ENCODE measurements at places on chromosomes 2 and 18.

GRCh38 chr2:95351598-95351915 is 51.0 kb upstream of the FAHD2A start:
- no peaks in the 10 kb centered on the region for H3K36me3 ChIP-seq
- no peaks in the 10 kb centered on the region for H3K27me3 ChIP-seq
- no peak overlapping the region for H3K27ac ChIP-seq

DNA sequence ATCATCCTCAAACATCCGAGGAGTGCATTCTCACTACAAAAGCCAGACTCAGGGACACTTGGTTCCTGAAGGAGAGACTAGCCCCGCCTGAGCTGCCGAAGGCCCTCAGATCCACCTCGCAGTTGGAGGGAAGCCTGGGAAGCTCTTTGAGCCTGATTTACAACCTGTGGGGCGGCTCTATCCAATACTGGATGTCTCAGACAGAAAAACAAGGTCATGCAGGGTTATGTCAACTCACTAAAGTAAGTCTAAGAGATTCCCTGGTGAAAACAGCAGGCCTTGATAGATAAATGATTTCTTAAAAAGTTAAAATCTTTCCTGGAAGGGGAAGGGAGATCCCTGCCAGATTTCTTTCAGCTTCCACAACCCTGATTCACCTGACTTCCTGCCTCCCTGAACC is 284.3 kb downstream of the CYP26B1 start:
- H3K4me1 ChIP-seq = no peaks in the 10 kb centered on the region
- H3K27me3 ChIP-seq = no peaks in the 10 kb centered on the region
- H3K36me3 ChIP-seq = no peaks in the 10 kb centered on the region
- H3K27ac ChIP-seq = no peak overlapping the region
- no peak for DNase-seq

DNA sequence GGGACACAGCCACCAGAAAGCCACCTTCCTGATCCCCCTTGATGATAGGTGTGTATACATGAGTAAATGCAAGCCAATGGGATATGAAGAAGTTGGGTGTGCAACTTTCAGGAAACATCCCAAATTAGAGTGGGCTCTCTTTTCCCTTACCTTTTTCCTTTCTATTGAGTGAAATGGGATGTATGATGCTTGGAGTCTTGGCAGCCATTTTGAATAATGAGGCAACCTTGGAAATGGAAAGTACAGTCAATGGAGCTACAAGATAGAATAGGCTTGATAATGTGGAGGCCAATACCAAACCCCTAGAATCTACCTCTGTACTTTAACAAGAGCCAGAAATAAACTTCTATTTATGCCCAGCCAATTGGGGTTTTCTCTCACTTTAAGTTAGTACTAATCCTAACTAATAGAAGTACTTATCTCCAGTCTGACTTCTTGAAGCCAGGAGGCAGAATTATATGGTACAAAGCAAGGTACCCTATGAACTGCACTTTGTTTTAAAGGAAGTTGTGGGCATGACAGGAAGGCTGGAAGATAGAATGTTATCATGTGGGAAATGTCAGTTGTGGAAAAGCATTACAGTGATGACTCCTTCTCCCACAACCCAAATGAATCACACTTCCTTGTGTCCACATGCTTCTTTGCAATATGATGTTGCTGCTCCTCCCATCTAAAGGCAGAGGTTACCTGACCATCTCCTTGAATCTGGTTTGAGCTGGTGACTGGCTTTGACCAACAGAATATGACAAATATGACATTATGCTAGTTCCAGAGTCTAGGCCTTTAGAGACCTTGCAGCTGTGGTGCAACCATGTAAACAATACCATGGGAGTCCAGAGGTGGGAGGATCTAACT is 12.9 kb upstream of the NABP1 start:
- no peaks in the 10 kb centered on the region for H3K27me3 ChIP-seq
- no peaks in the 10 kb centered on the region for H3K4me1 ChIP-seq
- no peaks in the 10 kb centered on the region for H3K36me3 ChIP-seq
- H3K4me3 ChIP-seq = no peak overlapping the region
- H3K27ac ChIP-seq = no peak overlapping the region

GRCh38 chr18:62979176-62979575 is 263.8 kb downstream of the PHLPP1 start:
- H3K27ac ChIP-seq = peak overlapping the region; percentile 19
- no peak overlapping the region for H3K4me3 ChIP-seq
- H3K27me3 ChIP-seq = no peaks in the 10 kb centered on the region
- peaks cover 26% of the 10 kb centered on the region for H3K4me1 ChIP-seq

GRCh38 chr2:181058378-181059269 is 78.2 kb downstream of the UBE2E3 start:
- no peaks in the 10 kb centered on the region for H3K4me1 ChIP-seq
- H3K36me3 ChIP-seq = no peaks in the 10 kb centered on the region
- DNase-seq = no peak

GRCh38 chr18:11470941-11471340 is 138.5 kb upstream of the SLC35G4 start:
- no peak overlapping the region for H3K4me3 ChIP-seq
- H3K27me3 ChIP-seq = no peaks in the 10 kb centered on the region
- no peaks in the 10 kb centered on the region for H3K4me1 ChIP-seq
- no peak overlapping the region for H3K27ac ChIP-seq
- H3K36me3 ChIP-seq = no peaks in the 10 kb centered on the region

GRCh38 chr2:112942654-112943002 is 31.7 kb downstream of the IL37 start:
- DNase-seq = no peak
- H3K36me3 ChIP-seq = no peaks in the 10 kb centered on the region
- H3K27ac ChIP-seq = no peak overlapping the region
- H3K4me1 ChIP-seq = no peaks in the 10 kb centered on the region

DNA sequence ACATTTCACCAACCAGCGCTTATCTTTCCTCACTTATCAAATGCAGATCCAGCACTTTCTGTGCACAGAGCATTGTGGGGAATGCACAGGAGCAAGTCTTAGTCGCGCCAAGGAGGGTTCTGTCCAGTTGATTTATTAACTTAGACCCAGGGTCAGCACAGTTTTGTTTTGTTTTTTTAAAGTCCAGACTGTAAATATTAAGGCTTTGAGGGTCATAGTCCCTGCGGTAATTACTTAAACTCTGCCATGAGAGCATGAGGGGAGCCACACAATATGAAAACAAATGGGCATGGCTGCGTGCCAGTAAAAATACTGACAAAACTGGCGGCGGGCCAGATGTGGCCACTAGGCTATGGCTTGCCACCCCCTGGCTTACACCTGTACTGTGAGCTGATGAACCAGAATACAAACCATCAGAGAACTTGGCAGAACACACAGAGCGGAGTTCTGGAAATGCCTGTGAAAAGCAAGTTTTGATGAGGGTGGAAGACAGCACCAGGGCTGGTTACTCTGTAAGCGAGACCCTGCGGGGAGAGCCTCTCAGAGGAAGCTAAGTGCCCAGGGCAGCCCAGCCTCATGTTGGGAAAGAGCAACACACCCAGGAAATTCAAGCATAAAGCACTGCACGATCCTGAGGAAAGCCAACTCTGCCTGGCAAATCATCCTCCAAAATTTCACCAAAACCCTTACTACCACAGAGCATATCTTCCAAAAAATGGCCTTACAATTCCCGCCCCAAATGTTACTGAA is 43.6 kb downstream of the L3MBTL4 start:
- no peaks in the 10 kb centered on the region for H3K36me3 ChIP-seq
- no peaks in the 10 kb centered on the region for H3K27me3 ChIP-seq
- DNase-seq = no peak
- no peaks in the 10 kb centered on the region for H3K4me1 ChIP-seq
- H3K4me3 ChIP-seq = no peak overlapping the region

DNA sequence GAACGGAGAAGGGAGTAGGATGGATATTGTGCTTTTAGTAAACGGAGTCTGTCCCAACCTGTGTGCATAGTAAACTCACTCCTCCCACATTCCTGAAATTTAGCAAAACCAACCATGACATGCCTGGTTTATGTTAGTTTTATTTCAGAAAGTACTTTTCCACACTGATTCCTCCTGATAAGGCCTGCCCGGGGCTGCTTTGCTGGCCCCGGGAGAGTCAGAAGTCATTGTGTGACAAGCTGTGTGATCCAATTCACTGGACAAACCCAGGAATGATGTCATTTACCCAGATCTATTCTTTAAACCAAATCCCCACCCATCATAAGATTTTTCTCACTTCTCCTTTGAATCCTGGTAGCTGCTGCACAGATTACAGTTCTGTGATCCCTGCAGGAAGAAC is 109.0 kb downstream of the SETBP1 start:
- no peak for DNase-seq
- no peak overlapping the region for H3K4me3 ChIP-seq
- H3K36me3 ChIP-seq = no peaks in the 10 kb centered on the region

DNA sequence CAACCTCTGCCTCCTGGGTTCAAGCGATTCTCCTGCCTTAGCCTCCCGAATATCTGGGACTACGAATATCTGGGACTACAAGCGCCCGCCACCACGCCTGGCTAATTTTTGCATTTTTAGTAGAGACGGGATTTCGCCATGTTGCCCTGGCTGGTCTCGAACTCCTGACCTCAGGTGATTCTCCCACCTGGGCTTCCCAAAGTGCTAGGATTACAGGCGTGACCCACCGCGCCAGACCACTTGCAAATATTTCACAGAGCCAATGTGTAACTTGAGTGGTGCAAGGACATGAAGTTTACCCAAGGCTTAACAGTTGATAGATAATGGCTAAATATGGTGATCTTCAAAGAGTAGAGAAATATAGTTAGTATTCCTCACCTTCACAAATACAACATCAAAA is 14.1 kb upstream of the MTIF2 start:
- H3K36me3 ChIP-seq = no peaks in the 10 kb centered on the region
- peak overlapping the region; percentile 80 for H3K4me3 ChIP-seq
- H3K27ac ChIP-seq = peak overlapping the region; percentile 93
- DNase-seq = no peak

DNA sequence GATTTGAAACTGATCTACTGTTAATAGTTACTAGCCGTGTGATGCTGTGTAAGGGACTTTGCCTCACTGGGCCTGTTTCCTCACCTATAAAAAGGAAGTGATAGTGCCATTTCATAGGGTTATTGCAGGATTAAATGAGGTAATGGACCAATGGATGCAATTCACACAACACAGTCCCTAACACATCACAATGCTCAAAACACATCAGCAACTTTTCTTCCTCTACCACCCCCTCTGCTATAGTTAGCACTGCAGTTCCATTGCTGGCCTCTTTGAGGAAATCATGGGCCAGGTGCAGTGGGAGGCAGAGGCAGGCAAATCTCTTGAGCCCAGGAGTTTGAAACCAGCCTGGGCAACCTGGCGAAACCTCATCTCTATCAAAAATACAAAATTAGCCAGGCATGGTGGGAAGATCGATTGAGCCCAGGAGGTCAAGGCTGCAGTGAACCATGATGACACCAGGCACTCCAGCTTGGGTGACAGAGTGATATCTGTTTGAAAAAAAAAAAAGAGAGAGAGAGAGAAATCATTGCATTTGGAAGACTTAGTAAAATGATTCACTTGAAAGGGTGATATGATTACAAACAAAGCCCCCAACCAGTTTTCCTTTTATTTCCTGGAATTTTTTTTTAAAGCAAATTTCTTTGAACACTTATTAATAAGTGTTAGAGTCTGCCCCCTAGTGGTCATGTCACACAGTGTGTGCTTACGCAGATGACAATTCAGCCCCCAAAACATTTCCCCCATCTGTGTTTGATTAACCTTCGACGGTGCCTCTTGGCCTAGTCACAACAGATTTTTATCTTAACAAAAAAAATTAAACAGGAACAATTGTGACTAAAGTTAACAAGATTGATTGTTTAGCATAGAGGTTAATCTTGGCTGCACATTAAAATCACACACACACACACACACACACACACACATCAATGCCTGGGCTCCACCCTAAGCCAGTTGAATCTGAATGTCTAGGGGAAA is 88.6 kb upstream of the BCL11A start:
- no peak overlapping the region for H3K27ac ChIP-seq
- DNase-seq = no peak
- H3K27me3 ChIP-seq = no peaks in the 10 kb centered on the region
- no peak overlapping the region for H3K4me3 ChIP-seq

DNA sequence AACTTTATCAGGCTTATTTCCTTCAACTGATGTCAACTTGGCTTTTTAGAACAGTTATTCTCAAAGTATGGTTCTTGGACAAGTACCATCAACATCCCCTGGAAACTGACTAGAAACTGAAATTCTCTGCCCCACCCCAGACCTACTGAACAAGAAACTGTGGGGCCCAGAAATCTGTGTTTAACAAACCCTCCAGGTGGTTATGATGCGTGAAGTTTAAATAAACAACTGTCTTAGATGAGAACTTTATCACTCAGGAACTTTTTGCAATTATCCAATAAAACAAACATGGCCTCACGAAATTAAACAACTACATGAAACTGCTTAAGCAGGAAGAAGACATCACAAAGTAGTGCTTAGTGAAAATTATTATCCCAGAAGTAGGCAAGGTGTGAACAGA is 4.4 kb downstream of the HIBCH start:
- H3K27ac ChIP-seq = no peak overlapping the region
- no peak overlapping the region for H3K4me3 ChIP-seq
- no peaks in the 10 kb centered on the region for H3K27me3 ChIP-seq
- DNase-seq = no peak

DNA sequence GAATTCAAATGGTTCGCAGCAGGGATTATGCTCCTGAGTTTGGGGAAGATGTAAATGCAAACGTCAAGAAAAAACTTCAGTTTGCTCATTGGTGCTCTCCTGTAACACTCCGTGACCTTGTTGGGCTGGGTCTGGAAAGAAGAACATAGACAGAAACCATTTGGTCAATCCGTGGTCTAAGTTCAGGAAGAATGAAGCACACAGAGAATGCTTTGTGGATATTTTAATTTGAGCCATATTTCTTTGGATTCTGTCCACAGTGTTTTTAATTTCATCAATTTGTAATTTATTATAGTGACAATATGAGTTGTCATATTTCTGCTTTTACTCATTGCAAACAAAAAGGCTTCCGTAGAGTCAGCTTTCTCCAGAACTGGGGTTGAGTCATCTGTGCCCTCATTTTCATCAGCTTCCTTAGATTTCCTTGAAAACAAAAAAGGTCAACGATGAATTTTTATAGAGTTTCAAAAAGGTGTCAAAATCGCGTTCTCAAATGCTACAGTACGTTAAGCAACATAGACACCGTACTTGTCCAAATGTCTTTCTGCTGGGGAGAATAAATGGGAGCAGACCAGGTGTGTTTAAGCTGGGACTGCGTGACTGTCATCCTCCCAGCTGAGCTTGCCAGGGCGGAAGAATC is 606.4 kb downstream of the RNF144A start:
- no peaks in the 10 kb centered on the region for H3K27me3 ChIP-seq
- no peak overlapping the region for H3K4me3 ChIP-seq
- no peaks in the 10 kb centered on the region for H3K36me3 ChIP-seq
- H3K27ac ChIP-seq = no peak overlapping the region
- no peaks in the 10 kb centered on the region for H3K4me1 ChIP-seq
- DNase-seq = no peak

Data from esophagus squamous epithelium (tissue), 5 donors.